ENCODE measurements at places on chromosomes 12 and 14.
A peak's percentile ranks its signal among the peaks of the same experiment; 100 is the strongest.

DNA sequence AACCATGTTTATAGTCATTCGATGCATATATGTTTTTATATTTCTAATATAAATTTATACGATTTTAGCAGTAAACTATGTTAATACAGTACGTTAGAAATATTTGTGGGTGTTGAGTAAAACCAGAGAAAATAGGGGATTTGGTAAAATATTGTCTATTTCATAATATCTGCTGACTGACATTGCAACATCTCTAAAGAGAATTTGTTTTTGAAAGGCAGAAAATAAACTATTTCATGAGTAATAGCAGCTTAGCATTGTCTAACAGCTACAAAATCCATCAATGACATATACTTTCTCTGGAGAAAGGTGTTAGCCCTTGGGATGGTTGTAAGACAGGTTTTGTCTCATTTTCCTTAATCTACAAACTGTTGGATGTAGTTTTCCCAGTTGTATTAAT is 144.9 kb downstream of the PDE3A start:
- no peak for DNase-seq

DNA sequence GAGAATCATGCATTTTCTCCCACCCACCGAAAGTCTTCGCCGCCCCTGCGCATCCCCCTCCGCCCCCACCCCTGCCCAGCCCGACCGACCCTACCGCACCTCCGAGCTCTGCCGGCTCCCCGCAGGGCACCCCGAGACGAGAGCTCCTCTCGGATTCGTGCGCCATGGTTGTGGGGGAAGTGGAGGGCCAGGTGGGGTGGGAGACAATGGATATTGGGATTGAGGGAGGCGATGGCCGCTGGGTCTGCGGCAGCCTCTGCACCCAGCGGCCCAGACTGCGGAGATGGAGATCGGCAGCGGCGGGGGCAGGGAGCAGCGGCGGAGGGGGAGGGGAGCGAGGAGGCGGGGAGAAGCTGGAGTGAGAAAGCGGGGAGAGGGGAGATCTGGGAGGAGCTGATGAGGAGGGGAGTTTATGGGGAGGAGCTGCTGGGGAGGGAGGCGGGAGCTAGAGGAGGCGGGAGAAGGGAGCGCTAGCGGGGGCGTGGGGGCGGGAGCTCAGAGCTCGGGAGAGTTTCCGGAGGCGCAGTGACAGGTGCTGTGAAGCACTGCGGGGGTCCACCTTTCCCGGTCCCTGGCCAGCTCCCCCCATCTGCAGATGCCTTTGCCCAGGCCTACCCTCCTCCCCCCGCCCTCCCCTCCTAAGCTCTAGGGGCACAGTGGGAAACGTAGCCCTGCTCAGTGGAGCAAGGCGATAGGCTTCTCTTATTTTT is at the start of gene SALL2:
Gene SALL2 (minus strand): TSS at position 385 of the 710 bp plus-strand sequence. CDS start 219 bp downstream, at position 166.
- DNase-seq: peak; percentile 86

- peak; percentile 6 for DNase-seq
These were observed 65.8 kb downstream of the NUMB start for GRCh38 chr14:73392329-73393257.

DNA sequence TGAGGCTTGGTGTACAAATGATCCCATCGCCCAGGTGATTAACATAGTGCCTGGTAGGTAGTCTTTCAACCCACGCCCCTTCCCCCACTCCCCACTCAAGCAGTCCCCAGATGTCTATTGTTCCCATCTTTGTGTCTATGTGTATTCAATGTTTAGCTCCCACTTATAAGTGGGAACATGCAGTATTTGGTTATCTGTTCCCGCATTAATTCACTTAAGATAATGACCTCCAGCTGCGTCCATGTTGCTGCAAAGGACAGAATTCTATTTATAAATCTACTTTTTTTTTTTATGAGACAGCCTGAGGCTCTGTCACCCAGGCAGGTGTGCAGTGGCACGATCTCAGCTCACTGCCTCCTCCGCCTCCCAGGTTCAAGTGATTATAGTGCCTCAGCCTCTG is 15.7 kb downstream of the SPX start:
- DNase-seq: no peak

GRCh38 chr12:96878704-96879103 is 28.4 kb upstream of the NEDD1 start:
- no peak for DNase-seq

Measured in stimulated activated CD4-positive, alpha-beta T cell treated with anti-CD3 and anti-CD28 coated beads, Interleukin-15, amount 100 ng/mL, for 24 hours (primary cell).